Stimulated activated CD8-positive, alpha-beta memory T cell treated with anti-CD3 and anti-CD28 coated beads, Interleukin-15, amount 100 ng/mL, for 24 hours (primary cell): ENCODE measurements at places on chromosomes 13 and 19.

GRCh38 chr13:45196622-45197021 is 4.2 kb downstream of the KCTD4 start:
- no peak for DNase-seq

DNA sequence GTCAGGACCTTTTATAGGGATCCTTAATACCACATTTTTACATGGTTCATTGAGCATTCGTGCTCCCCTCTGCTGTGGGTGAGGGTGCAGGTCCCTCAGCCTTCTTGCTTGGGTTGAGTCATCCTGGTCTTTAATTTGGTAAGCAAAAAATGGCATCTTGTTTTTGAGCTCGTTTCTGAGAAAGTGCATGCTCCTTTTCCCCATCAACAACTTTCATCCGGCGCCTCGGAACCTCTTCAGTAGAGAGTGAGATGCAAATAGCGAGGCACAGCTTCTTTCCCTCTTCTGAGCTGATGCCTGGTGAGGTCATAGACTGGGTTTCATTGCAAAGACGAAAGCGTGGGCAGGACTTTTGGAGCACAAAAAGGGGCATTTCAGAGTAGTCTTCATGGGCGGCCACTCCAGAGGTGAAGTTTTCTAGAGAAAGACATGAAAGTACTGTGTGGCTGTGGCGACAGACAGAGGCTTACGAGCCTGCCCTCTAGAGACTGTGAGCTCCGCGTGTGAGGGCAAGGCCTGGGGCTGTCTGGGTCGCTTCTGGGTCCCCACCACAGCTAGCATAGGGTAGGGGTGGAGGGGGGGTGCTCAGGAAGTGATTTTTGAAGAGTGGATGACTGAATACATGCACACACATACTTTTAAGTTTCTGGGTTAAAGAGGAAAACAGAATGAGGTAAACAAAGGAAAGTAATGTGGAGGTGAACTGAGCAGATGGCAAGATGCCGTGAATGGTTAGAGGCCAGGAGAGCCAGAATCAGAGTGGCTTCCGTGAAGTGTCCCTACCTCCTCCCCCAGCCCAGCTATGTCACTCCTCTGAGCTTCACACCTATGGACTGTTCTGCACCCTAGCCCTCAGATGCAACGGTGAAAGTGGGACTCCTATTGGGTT is 44.3 kb downstream of the BBC3 start:
- DNase-seq, result peak; percentile 29

DNA sequence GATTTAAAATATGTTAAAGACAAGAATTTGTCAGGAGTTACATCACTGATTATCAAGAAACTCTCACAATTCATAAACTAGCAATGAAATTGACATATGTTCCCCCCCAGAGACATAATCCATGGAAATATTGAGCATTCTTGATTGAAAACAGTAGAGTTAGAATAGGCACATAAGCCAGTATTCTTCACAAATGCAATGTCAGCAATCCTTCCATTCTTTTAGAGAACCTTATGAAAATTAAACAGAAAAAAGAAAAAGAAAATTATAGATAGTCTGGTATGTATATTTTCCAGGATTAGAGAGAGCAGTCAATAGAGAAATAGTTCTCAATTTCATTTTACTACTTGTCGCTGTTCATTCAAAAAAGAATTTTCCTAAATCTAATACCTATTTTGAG is 458.4 kb downstream of the EFNB2 start:
- no peak for DNase-seq

- no peak for DNase-seq
These were observed 82.5 kb downstream of the AKAP11 start for GRCh38 chr13:42354241-42355091.

DNA sequence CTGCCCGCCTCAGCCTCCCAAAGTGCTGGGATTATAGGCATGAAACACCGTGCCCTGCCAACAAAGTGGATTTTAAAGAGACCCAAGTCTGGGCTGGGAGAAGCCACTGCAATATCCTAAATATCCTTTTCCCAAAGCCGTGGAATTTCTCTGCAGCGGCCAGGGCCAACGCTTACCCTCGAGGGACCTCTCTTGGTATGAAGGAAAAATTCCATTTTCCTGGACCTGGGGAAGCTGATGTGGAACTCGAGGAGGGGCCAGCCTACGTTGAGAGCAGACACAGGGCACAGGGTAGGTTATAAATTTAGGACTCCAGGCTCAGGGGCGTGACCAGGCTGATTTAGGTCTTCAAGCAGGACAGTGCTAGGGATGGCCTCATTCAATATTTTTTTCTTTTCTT is 17.7 kb upstream of the UPF1 start:
- no peak for DNase-seq

DNA sequence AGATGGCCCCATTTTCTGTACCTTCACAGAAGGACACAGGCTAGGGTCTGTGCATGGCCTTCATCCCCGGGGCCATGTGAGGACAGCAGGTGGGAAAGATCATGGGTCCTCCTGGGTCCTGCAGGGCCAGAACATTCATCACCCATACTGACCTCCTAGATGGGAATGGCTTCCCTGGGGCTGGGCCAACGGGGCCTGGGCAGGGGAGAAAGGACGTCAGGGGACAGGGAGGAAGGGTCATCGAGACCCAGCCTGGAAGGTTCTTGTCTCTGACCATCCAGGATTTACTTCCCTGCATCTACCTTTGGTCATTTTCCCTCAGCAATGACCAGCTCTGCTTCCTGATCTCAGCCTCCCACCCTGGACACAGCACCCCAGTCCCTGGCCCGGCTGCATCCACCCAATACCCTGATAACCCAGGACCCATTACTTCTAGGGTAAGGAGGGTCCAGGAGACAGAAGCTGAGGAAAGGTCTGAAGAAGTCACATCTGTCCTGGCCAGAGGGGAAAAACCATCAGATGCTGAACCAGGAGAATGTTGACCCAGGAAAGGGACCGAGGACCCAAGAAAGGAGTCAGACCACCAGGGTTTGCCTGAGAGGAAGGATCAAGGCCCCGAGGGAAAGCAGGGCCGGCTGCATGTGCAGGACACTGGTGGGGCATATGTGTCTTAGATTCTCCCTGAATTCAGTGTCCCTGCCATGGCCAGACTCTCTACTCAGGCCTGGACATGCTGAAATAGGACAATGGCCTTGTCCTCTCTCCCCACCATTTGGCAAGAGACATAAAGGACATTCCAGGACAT is 7.0 kb upstream of the CEACAM7 start:
- DNase-seq, result no peak

- no peak for DNase-seq
These were observed 2.6 kb downstream of the TNFRSF19 start for GRCh38 chr13:23572836-23573235.

DNA sequence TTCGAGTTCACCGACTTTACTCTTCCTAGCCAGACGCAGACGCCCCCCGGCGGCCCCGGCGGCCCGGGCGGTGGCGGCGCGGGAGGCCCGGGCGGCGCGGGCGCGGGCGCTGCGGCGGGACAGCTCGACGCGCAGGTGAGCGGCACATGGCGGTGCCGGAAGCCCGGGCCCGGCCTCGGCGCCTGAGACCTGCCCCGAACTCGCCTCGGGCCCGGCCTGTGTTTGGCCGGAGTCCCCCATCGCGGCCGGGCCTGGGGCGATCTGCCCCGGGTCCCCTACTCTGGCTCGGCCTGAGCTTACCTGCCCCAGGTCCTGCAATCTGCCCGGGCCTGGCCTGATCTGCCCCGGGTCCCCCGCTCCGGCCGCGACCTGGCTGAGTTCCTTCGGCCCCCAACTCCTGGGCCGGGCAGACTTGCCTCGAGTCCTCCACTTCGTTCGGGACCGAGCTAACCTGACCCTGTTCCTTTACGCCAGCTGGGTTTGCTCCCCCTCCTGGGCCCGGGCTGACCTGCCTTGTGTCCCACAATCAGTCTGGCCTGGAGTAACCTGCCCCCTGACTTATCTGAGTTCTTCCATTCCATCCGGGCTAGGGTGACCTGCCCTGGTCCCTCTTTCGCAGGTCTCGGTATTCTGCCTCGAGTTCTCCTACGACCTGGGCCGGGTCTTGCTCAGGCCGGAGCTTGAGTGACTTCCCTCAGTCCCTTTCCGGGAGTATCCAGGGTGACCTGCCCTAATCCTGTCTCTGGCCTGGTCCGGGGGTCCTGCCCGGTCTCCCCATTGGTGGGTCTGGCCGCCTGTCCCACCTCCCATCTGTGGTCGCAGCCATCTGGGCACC is 764 bp downstream of the UPF1 start:
- no peak for DNase-seq
